ENCODE measurements at places on chromosomes 2 and 18.

GRCh38 chr18:37435996-37436395, 129.6 kb downstream of the CELF4 start:
- no peak for DNase-seq

DNA sequence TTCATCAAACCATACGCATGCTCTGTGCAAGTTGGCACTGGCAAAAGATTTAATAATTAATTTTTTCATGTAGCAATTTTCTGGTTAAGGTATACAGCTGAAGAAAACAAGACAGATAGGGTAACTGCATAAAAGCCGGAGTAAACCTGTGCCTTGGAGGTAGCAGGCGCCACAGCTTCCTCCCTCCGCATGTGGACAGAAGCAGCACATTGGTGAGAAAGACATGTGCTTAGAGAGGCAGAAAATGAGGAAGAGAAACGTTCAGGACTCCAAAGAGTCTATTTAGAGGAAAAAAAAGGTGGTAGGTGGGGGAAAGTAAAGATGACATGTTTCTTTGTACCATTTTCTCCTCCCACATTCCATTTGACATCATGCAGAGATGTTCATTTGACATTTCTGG, 9.3 kb downstream of the ST6GAL2 start:
- DNase-seq = no peak

- no peak for DNase-seq
Measured at GRCh38 chr18:33184175-33184574, 256.3 kb downstream of the CCDC178 start.

DNA sequence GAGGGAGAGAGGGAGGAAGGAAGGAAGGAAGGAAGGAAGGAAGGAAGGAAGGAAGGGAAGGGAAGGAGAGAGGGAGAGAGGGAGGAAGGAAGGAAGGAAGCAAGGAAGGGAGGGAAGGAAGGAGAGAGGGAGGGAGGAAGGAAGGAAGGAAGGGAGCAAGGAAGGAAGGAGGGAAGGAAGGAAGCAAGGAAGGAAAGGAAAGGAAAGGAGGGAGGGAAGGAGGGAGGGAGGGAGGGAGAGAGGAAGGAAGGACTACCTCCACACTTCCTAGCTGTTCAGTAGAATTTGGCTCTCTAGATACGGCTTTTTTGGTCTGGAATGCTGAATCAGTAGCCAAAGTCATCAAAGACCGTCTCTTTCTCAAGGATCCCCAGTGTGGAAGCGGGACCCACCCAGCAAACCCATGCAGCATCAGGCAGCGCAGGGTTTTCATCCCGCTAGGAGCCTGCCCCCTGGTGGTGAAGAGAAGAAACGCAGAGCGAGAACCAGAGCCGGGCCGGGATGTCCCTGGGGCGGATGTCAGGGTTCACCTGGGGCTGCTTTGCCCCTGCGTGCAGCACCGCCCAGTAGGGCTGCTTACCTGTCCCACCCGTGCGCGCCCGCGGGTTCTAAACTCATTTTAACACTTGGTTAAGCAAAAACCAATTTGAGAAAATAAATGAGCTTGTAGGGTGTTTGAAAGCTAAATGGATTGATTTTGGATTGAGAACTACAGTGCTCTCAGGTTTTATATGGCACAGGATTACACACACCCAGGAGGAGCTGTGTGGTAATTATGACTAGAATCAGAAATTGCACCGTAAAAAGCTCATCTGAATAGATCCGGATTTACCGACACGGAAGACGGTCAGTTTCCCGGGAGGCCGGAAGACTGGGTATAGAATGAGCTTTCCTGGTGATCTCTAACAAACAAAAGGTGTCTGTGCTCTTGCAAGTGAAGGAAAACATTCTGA, 48.1 kb upstream of the ARL4C start:
- DNase-seq = peak; percentile 75

DNA sequence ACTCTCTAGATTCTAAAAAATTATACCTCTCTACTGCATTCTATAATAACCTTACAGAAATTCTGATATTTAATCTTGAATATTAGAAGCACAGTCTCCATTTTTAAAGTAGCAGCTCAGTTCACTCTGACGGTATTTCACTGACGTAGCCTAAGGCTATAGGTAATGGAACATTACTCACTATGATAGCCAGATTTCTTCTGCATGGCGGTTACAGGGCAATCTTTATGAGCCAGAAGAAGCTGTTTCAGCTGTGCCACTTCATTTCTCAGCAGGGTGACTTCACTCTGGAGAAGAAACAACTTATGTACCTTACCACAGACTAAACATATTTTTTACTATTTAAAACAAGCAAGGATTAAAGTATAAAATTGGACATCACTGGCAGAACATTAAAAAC, 75.3 kb upstream of the CHN1 start:
- no peak for DNase-seq
